ENCODE measurements at places on chromosomes 16 and 17.

DNA sequence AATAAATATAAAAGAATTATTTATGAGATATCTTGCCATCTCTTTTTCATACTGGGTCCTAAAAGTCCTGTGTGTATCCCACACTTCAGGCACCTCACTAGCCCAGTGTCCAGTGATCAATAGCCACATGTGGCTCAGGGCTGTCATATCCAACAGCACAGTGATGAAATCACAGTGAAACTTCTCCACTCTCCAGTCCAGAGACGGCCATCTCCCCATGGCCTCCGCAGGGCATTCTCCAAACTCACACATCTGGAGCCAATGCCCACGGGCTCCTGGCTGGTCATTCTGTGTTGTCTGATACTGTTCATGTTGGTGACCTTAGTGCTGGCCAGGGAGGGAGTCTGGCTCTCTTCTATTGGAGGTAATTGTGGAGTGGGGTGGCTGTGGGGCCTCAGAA is 125.2 kb upstream of the SDK2 start:
- no peak for DNase-seq

GRCh38 chr17:20043021-20043420 is 33.9 kb downstream of the SPECC1 start:
- DNase-seq: no peak

DNA sequence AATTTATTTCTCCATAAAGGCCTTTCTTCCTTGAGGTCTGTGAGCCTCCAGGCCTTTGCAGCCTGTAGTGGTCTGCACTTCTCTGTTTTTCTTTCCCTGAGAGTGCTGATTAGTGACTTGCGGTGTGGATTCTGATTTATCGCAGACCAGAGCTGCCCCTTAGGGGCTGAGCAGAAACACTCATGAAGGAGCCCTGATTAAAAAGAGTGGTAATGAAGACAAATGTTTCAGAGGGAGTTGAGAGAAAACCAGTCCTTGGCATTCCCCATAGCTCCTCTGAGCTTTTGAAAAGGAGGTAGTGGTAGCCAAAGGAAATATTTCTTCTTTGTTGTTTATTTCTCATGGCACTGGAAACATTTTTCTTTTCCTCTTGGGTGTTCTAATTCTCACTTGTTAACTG is 268.1 kb upstream of the TBX2 start:
- no peak for DNase-seq

DNA sequence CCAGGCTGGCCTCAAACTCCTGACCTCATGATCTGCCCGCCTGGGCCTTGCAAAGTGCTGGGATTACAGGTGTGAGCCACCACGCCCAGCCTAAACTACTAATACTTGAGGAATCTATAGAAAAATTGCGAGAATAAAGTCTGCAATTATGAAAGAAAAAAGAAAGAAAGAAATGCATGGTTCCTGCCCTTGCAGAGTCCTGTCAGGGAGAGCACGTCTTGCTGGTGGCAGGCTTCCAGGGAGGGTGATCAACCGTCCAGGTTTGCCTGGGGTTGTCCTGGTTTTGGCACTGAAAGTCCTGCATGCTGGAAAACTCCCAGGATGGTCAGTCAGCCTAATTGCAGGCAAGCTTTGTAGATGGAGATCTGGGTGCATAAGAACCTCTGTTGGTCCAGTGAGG is 21.5 kb upstream of the KIFC3 start:
- no peak for DNase-seq

DNA sequence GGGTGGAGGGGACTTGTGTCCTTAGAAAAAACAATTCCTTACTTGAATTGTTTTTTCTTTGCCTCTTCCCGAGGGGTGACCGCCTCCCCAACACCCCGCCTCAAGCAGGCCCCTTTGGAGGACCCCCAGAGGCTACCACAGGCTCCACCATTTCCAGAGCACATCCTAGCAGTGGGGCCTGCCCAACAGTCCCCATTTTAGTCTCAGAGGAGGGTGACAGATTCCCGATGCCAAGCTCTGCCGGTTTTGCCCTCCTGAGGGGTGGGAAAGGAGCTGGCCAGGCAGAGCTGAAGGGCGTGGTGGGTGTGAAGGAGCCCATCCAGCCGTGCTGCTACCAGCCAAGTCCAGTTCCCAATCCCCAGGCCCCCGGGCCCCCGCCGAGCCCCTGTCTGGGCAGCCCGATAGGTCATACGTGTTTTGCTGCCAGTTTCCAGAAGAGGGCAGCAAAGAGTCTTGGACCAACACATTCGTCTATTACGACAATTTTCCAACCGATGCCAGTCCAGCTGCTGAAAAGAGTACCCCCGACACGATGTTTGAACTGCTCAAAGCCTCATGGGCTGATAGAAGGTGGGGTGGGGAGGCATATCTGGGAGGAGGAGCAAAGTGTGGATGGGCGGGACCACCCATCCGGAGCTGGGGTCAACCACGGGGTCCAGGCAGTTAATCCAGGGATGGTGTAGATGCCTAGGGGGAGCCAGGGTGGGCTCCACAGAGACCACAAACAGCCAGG is 18.8 kb upstream of the GAA start:
- peak; percentile 52 for DNase-seq

- no peak for DNase-seq
Measured at GRCh38 chr17:13520899-13521572, 80.7 kb downstream of the HS3ST3A1 start.

- DNase-seq: no peak
Measured at GRCh38 chr17:74235911-74236371, 22.6 kb downstream of the TTYH2 start.

GRCh38 chr16:57032931-57033330 is 43.6 kb downstream of the NLRC5 start:
- DNase-seq: no peak

DNA sequence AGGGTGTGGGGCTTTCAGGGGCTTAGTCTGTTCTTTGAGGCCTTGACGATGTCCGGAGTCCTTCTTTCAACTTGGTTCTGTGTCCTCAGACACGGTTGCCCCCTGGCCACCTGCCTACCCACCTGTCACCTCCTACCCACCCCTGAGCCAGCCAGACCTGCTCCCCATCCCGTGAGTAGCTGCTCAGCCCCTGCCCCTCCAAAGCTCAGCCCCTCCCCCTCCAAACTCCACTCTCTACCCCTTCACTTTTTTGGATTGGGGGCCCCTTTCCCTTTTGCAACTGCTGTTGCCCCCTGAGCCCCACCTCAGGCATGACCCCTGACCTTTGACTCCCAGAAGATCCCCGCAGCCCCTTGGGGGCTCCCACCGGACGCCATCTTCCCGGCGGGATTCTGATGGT is 1.2 kb downstream of the LAT start:
- no peak for DNase-seq

DNA sequence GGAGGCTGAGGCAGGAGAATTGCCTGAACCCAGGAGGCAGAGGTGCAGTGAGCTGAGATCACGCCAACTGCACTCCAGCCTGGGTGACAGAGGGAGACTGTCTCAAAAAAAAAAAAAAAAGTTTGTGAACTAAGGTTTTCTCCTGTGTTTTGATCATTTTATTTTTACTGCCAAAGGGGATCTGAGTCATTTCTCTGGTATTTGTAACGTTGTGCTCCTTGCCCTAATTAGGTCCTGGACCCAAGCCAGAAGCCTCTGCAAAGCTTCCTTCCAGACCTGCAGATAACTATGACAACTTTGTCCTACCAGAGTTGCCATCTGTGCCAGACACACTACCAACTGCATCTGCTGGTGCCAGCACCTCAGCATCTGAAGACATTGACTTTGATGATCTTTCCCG is 32.1 kb downstream of the IST1 start:
- DNase-seq: no peak

Data from activated CD4-positive, alpha-beta T cell treated with anti-CD3 and anti-CD28 coated beads for 24 hours (primary cell).